ENCODE measurements at places on chromosomes 7 and 10. TPM values are rescaled to one million over a fixed set of nuclear protein-coding genes. Genes with fewer than 3 reads are reported as not detected.

The HOXA6 gene
- total RNA-seq = 0.31 TPM

The VOPP1 gene
- total RNA-seq = 91.1 TPM

The ODAD2 gene
- 0.10 TPM for total RNA-seq

GRCh38 chr10:126309228-126309883 is 78.9 kb downstream of the ADAM12 start:
- no peak for DNase-seq

DNA sequence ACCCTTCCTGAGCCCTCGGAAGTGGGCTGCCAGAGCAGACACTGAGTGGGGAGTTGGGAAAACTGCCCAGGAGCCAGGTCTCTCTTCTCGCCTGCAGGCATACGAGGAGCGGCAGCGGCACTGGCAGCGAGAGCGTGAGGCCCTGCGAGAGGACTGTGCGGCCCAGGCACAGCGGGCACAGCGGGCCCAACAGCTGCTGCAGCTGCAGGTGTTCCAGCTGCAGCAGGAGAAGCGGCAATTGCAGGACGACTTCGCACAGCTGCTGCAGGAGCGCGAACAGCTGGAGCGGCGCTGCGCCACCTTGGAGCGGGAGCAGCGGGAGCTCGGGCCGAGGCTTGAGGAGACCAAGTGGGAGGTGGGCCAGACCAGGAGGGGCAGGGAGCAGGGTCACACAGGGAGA is 5.8 kb downstream of the LZTS2 start:
- DNase-seq = no peak

DNA sequence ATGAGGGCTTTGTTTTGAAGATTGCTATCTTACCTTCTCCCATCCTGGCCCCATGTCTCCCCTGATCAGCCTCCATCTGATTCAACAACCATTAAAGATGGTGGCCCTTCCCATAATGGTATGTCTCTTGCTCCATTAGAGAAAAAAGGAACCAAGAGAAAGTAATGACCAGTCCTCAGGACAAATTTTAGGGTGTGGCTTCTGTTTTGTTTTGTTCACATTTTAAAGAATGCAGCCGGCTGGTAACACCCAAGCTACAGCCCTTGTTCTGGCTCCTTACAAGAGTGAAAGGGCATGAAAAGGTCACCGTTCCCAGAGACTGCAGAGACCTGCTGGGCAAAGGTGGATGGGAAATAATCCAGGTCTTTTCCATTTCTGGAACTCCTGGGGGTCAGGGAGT is 287.9 kb upstream of the NEBL start:
- no peak for DNase-seq

- DNase-seq = no peak
Observed at GRCh38 chr7:95878677-95879076, 106.3 kb downstream of the DYNC1I1 start.

- DNase-seq = no peak
Observed at GRCh38 chr10:90047243-90047729, 345.9 kb downstream of the KIF20B start.

GRCh38 chr10:121312587-121312986 is 285.7 kb downstream of the FGFR2 start:
- DNase-seq = no peak

Measured in activated T-cell treated with anti-CD3 and anti-CD28 coated beads, Interleukin-2, amount 50 U/mL, for 72 hours (primary cell).